ENCODE measurements at places on chromosomes 4 and X.

- DNase-seq = no peak
Measured at GRCh38 chr4:97910005-97910404, 233.3 kb downstream of the STPG2 start.

DNA sequence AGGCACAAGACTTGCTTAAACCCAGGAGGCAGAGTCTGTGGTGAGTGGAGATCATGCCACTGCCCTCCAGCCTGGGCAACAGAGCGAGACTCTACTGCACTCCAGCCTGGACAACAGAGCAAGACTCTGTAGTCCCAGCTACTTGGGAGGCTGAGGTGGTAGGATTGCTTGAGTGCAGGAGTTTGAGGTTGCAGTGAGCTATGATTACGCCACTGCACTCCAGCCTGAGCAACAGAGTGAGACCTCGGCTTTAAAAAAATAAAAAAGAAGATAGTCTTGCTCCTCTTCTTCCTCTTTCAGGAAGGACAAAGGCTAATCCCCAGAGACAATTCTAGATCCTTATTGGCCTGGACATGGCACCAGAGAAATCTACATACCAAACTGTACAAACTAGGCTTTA is 5.7 kb upstream of the PPEF2 start:
- DNase-seq = no peak

DNA sequence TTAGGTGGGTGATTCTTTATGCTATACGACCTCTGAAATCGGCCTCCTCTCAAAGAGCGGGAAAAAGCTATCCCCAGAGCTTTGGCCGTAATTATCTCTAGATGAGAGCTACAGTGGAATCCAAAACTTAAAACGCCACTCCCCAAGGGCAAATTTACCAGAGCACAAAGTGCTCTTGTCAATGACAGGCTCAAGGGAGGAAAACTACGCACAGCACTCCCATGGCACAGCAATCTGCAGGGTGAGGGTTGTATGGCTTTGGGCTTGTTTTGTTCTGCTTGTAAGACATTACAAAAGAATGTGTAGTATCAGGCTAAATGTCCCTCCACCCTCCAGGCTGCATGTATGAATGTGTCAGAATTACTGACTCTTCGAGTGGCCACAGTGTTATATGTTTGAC is 44.0 kb downstream of the ARHGEF6 start:
- no peak for DNase-seq

- no peak for DNase-seq
Measured at GRCh38 chr4:36123906-36124305, 120.4 kb downstream of the ARAP2 start.

DNA sequence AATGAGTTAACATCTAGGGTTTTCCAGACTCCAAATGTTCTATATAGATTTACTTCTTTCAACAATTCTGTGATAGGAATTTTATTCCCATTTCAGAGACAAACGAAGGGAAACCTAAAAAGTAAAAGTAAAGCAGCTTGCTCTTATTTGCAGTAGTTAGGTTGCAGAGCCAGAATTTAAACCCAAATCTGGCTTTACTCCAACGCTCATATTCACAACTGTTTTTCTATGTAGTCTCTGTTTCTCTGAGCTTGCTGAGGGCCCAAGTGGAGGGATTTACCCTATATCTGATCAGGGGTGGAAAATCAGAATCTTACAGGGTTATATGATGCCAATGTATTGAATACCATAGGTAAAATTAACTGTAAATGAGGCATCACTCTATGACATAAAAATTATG is 599.1 kb upstream of the GRIA3 start:
- no peak for DNase-seq

DNA sequence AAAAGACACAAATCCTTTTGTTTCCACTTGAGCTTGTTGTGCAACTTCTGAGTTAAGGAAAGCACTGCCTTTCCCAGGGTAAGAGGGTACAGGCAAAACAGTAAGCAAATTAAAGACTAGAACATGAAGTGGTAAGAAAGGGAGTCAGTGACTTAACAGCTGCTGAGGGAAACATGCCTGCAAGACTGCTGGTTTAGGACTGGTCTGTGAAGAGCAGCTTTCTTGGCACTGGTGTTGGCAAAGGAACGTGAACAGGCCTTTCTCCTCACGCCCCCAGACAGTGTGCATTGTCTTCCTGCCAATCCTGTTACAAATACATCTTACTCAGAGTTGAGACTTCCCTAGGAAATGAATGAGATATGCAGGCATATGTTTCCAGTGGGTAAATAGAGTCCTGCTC is 2.6 kb downstream of the LHFPL1 start:
- DNase-seq = no peak

DNA sequence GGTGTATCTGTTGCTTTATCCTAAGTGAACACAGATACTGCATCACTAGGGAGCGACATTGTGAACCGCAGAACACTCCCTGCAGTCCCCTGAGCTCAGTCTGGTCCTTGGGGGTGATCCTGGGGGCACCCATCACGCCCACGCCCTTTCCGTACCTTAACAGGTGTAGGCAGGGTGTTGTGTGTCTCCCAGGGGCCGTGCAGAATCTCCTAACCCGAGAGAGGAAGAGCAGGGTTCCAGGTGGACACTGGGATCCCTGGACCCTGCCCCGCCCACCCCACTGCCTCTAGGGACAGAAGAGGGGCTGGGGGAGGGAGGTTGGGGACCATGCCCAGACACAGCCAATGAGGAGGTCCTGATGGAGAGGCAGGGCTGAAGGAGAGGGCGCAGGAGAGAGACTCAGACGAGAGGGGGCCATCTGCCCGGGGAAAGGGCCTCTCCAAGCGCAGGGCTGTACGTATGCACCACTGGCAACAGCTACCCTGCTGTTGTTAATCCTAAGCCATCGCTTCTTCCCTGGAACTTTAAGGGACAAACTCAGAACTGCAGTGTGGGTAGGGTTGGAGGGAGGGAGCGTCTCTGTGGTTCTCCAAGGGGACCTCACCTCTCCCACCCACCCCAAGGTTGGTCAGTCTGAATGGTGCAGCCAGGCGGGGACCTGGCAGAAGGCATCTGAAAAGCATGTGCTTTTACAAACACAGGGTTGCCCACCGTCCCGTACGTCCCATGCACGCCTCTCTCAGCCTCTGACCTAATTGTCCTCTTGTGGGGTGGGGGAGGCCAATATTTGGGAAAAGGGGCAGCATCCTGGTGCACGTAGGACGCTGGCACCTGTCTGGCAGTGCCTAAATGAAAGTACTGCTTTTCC is 2.5 kb downstream of the P2RY8 start:
- DNase-seq = no peak

GRCh38 chrX:35456891-35457290 is 341.3 kb upstream of the MAGEB16 start:
- DNase-seq = no peak

GRCh38 chrX:139932901-139933796 is at the start of gene ATP11C:
Gene ATP11C (minus strand): TSS chrX:139933053. CDS start chrX:139932042, 1,011 bp downstream.
- DNase-seq = peak; percentile 89
